Tibial nerve (tissue), 4 donors: ENCODE measurements at places on chromosomes 3 and 15. TPM values are rescaled to one million over a fixed set of nuclear protein-coding genes. Genes with fewer than 3 reads are reported as not detected.

GRCh38 chr3:64932666-64933342, 245.0 kb upstream of the ADAMTS9 start:
- H3K4me3 ChIP-seq, result no peak overlapping the region
- H3K27me3 ChIP-seq, result no peaks in the 10 kb centered on the region
- no peaks in the 10 kb centered on the region for H3K36me3 ChIP-seq
- no peak overlapping the region for H3K27ac ChIP-seq

DNA sequence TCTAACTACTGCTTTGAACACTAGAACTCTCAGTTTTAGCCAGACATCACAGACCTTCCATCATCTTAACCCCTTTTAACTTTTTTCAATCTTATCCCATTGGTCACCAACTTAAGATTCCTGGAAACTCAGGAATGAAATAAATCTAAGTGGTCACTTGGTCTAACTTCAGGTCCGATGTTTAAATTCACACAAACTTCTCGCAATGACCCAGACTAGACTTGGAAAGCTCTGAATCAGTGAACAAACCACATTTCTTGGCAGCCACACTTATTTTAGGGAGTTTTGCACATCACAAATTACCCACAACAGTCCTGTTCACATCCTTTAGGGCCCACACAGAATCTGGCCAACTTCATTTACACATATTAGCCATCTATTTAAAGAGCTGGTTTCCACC, 118.9 kb downstream of the MAGI1 start:
- no peak overlapping the region for H3K4me3 ChIP-seq
- H3K4me1 ChIP-seq, result no peaks in the 10 kb centered on the region
- H3K27ac ChIP-seq, result no peak overlapping the region
- H3K36me3 ChIP-seq, result no peaks in the 10 kb centered on the region
- no peak for DNase-seq
- H3K27me3 ChIP-seq, result no peaks in the 10 kb centered on the region

DNA sequence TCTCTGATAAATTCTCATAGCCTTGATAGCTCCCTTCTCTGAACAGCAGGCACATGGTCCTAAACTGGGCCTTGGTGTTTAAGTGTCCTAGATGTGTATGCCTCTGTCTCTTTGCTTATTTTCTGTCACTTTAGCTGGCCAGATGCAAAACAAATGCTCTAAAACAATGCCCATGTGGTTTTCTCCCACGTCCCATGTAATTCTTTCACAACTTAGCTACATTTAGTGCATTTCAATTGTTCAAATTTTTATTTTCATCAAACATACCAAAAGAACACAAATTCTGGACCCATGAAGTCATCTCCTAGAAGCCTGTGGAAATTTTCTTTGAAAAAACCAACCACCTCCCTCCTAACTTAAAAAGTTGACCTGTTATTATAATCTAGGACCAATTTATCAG, 491.3 kb upstream of the AGTR1 start:
- H3K27me3 ChIP-seq, result no peaks in the 10 kb centered on the region
- H3K27ac ChIP-seq, result no peak overlapping the region
- no peaks in the 10 kb centered on the region for H3K36me3 ChIP-seq
- no peak overlapping the region for H3K4me3 ChIP-seq

- no peak overlapping the region for H3K4me3 ChIP-seq
- peaks cover 23% of the 10 kb centered on the region for H3K4me1 ChIP-seq
- H3K36me3 ChIP-seq, result no peaks in the 10 kb centered on the region
- no peaks in the 10 kb centered on the region for H3K27me3 ChIP-seq
- no peak for DNase-seq
- H3K27ac ChIP-seq, result no peak overlapping the region
Observed at GRCh38 chr3:184690192-184690883, 21.5 kb downstream of the MAGEF1 start.

DNA sequence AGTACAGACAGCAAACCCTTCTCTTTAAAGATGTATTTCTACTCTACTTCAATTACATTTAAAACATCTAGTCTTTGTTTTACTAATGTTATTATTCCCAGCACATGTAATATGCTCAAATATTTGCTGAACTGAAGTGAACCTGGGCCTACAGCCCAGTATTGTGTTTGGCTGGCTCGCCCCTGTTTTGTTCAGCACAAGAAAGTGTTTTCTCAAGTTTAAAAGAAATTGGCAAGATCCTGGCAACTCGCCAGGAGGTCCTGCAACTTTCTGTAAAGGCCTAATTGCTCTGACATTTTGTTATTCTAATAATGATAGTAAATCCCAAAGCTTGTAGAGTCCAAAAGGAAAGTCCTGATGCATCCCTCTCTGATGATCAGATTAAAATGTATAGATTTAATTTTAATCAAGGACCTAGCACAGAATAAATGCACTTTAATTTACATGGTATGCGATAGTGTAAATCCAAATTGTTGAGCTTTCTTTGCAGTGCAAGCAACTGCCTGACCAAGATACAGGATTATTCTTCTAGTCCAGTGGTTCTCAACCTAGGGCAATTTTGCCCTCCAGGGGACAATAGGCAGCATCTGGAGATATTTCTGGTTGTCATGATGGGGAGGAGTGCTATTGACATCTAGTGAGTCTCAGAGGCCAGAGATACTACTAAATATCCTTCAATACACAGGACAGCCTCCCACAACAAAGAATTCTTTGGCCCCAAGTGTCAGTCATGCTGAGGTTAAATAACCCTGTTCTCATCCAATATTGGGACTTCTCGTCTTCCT, 35.7 kb upstream of the TMOD3 start:
- H3K36me3 ChIP-seq, result peaks cover 6% of the 10 kb centered on the region
- H3K4me3 ChIP-seq, result no peak overlapping the region
- peak overlapping the region; percentile 18 for H3K27ac ChIP-seq

DNA sequence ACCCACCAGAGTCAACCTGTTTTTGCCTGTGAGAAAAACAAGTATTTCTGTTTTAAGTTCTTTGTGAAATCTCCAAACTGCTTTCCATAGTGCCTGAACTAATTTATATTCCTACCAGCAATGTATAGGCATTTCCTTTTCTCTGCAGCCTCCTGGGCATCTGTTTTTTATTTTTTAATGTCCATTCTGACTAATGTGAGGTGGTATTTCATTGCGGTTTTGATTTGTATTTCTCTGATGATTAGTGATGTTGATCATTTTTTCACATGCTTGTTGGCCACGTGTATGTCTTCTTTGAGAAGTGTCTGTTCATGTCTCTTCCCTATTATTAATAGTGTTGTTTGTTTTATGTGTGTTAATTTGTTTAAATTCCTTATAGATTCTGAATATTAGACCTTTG, 820.5 kb downstream of the MCTP2 start:
- no peak for DNase-seq
- no peaks in the 10 kb centered on the region for H3K4me1 ChIP-seq
- H3K36me3 ChIP-seq, result no peaks in the 10 kb centered on the region
- H3K27ac ChIP-seq, result no peak overlapping the region
- no peaks in the 10 kb centered on the region for H3K27me3 ChIP-seq

- H3K36me3 ChIP-seq, result no peaks in the 10 kb centered on the region
- peak overlapping the region; percentile 72 for H3K27ac ChIP-seq
- peaks cover 50% of the 10 kb centered on the region for H3K4me1 ChIP-seq
- H3K4me3 ChIP-seq, result no peak overlapping the region
Observed at GRCh38 chr3:141386611-141387111, 18.4 kb downstream of the ZBTB38 start.

DNA sequence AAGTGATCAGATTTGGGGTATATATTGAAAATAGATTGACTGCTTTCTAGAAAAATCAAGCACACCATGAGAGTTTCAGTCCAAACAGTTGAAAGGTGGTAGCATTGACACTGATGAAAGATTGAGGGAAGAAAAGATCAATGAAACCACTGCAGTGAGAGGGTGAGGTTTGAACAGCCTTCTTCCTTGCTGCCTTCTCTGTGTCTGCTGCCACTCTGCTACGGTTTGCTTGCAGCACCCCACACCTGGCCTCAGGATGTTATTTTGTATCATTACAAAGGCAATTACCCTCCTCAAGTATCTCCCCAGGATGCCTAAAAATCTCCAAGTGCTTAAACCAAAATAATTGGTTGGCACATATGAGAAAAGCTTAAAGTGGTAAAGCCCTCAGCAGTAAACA, 683.6 kb upstream of the ARPP21 start:
- H3K27me3 ChIP-seq, result no peaks in the 10 kb centered on the region
- no peaks in the 10 kb centered on the region for H3K36me3 ChIP-seq
- H3K4me3 ChIP-seq, result no peak overlapping the region
- H3K4me1 ChIP-seq, result no peaks in the 10 kb centered on the region

GRCh38 chr3:46096336-46096735, 69.1 kb upstream of the XCR1 start:
- H3K36me3 ChIP-seq, result no peaks in the 10 kb centered on the region
- peak overlapping the region; percentile 88 for H3K27ac ChIP-seq
- peaks cover 11% of the 10 kb centered on the region for H3K4me1 ChIP-seq
- DNase-seq, result no peak
- no peaks in the 10 kb centered on the region for H3K27me3 ChIP-seq

DNA sequence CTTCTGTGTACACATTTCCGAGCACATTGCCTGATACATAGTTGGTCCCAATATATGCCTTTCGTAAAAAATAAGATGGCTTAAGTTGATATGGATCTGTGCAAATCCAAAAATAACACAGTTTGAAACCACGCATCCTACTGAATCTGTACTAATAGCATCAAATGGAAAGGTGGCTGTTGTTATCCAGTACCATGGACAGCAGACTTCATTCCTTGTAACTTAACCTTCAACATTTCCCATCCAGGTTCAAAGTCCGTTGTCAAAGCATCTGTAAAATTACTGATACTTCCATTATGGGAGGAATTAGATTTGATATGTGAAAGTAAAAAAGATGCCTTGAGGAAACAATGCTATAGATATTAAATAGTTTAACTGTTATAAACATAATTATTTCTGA, 65.5 kb upstream of the C3orf49 start:
- H3K27me3 ChIP-seq, result no peaks in the 10 kb centered on the region
- no peak overlapping the region for H3K27ac ChIP-seq
- no peak overlapping the region for H3K4me3 ChIP-seq

The PLSCR2 gene
- total RNA-seq, result not detected

The GABRG3 gene
- not detected for total RNA-seq

The COL6A5 gene
- total RNA-seq, result not detected
